ENCODE measurements at places on chromosomes 11 and 22.
A peak's percentile ranks its signal among the peaks of the same experiment; 100 is the strongest.

- DNase-seq = no peak
Measured at GRCh38 chr11:8684600-8685290, 2.2 kb downstream of the RPL27A start.

- no peak for DNase-seq
Measured at GRCh38 chr11:56910785-56911184, 77.9 kb upstream of the OR5AK2 start.

DNA sequence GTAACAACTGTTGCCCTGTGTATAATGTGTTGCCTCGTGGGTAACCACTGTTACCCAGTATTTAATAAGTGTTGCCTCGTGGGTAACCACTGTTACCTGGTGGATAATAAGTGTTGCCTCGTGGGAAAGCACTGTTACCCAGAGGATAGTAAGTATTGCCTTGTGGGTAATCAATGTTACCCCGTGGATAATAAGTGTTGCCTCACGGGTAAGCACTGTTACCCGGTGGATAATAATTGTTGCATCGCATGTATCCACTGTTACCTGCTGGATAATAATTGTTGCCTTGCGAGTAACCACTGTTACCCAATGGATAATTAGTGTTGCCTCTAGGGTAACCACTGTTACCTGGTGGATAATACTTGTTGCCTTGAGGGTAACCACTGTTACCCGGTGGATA lies 17.1 kb upstream of the NXPE4 start:
- DNase-seq = no peak

DNA sequence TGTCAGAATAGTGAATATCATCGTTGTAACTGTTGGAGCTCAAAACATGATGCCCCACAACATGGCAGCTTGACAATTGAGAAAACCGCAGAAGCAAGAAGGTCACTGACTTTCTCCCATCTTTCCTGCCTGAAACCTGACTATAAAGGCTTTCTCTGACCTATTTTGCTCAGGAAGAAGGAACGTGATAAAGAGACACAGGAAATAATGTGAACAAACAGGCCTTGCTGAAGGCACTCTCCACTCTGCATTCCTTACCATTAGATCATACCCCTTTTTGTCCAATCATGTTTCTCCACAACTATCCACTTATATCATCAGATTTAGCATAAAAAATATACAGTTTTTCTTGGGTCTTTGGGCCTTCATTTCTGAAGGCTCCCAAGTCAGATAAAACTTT lies 916.8 kb downstream of the METTL15 start:
- DNase-seq = no peak

- peak; percentile 36 for DNase-seq
Measured at GRCh38 chr11:14645015-14645912, 1.7 kb downstream of the PDE3B start.

- no peak for DNase-seq
Measured at GRCh38 chr22:45931042-45931441, 45.9 kb downstream of the WNT7B start.

GRCh38 chr11:92764128-92764527 lies 205.3 kb upstream of the MTNR1B start:
- no peak for DNase-seq

DNA sequence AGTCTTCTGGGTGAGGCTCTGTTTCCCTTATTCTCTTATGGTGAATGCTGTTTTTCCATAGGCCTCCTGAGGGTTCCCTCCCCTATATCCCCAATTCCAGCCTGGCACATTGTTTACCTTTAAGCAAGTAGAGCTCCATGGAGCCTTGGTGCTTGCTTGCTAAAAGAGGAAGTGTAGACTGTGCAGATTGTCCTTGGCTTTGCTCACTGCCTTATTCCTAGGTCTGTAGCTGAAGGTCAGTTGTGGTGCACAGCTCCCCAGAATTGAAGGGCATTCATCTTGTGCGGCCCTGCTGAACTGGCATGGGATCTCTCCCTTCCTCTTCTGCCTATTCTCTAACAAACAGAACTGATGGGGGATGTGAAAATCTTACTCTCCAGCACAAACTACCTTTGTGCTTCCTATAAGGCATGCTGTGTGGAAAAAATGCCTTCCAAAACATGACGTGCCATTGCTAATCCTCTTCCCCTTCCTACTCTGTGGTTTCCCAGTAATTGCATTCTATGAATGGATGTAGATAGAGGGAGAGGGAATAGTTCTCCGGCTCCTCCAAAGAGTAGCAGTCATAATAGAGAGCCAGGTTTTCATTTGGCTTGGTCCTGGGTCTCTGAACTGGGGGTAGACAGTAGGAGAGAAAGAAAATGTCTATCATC lies 34.2 kb upstream of the PLET1 start:
- DNase-seq = no peak

GRCh38 chr22:35312198-35313059 lies 12.7 kb downstream of the TOM1 start:
- no peak for DNase-seq

DNA sequence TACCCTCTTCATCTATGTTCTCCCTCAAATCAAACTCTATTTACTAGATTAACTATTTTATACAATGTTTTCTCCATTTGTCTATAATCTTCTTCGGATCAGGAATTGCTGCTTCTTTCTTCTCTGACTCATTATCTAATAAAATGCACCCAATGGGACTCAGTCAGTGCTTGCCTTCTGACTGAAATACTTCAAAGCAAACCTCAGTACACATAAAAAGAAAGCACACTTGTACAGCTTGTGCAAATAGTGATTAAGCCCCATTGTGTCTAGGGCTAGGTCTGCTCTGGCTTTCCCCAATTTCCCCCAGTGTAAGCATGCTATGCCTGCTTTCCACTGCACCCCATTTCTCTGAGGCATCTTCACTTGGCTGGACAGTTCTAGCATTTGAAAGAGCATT lies 118.6 kb upstream of the C11orf87 start:
- no peak for DNase-seq

DNA sequence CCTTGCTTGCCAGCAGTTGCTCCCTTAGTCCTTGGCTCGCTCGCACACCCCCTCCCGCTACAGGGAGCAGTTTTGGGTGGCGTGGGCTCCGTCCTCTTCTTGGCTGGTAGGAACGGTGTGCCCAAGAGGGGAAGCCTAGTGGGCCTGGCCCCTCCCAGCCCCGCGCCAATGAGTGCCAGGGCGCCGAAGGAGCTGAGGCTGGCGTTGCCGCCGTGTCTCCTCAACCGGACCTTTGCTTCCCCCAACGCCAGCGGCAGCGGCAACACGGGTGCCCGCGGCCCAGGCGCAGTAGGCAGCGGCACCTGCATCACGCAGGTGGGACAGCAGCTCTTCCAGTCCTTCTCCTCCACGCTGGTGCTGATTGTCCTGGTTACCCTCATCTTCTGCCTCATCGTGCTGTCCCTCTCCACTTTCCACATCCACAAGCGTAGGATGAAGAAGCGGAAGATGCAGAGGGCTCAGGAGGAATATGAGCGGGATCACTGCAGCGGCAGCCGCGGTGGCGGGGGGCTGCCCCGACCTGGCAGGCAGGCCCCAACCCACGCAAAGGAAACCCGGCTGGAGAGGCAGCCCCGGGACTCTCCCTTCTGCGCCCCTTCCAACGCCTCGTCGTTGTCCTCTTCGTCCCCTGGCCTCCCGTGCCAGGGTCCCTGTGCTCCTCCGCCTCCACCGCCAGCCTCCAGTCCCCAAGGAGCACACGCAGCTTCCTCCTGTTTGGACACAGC lies 1.6 kb downstream of the C11orf87 start:
- no peak for DNase-seq

GRCh38 chr11:91790346-91791170 lies 434.1 kb upstream of the FAT3 start:
- DNase-seq = no peak
